ENCODE measurements at places on chromosomes 12 and 14.

GRCh38 chr12:46555406-46555852 is 182.9 kb upstream of the SLC38A2 start:
- peak; percentile 83 for DNase-seq

- peak; percentile 13 for DNase-seq
Observed at GRCh38 chr14:93788543-93789227, 400 bp upstream of the PRIMA1 start.

- DNase-seq, result peak; percentile 97
Observed at GRCh38 chr12:11576104-11576503, 73.4 kb upstream of the ETV6 start.

GRCh38 chr12:5889381-5890047 is 55.5 kb downstream of the ANO2 start:
- DNase-seq, result no peak

- peak; percentile 94 for DNase-seq
Observed at GRCh38 chr14:61178226-61179060, 102.7 kb downstream of the TMEM30B start.

DNA sequence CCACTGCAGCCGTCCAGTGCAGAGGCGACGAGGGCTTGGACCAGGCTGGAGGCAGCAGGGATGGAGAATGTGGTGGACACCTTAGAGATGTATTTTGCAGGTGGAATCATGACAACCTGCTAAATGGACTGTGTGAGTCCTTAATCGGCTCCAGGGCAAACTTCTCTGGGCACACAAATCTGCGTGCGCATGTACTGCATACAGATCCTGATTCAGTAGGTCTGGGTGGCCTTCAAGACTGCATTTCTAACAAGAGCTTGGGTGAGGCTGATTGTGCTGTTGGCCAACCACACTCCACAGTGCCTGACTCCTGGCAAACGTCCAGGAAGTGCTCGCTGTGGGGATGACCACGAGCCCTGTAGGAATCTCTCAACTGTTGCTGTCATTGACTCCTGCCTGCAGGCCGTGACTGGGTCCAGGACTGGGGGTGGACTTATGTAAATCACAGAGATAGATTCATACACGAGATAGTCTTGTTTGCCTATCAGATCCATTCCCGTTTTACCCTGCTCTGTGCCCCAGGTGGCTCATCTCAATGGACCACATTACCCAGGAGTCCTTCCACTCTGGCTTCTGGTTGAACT is 27.2 kb downstream of the JDP2 start:
- peak; percentile 45 for DNase-seq

- DNase-seq, result no peak
Observed at GRCh38 chr12:111471236-111471635, 65.5 kb downstream of the SH2B3 start.
